Activated T-helper 17 cell treated with anti-CD3 and anti-CD28 coated beads, Interleukin-2, amount 50 U/mL, for 72 hours (primary cell): ENCODE measurements at places on chromosomes 16 and 17.

- ATAC-seq = no peak
These were observed 114.0 kb downstream of the PRKCA start for GRCh38 chr17:66416207-66416940.

- no peak for ATAC-seq
These were observed 50.4 kb downstream of the SNX29 start for GRCh38 chr16:12026741-12027490.

DNA sequence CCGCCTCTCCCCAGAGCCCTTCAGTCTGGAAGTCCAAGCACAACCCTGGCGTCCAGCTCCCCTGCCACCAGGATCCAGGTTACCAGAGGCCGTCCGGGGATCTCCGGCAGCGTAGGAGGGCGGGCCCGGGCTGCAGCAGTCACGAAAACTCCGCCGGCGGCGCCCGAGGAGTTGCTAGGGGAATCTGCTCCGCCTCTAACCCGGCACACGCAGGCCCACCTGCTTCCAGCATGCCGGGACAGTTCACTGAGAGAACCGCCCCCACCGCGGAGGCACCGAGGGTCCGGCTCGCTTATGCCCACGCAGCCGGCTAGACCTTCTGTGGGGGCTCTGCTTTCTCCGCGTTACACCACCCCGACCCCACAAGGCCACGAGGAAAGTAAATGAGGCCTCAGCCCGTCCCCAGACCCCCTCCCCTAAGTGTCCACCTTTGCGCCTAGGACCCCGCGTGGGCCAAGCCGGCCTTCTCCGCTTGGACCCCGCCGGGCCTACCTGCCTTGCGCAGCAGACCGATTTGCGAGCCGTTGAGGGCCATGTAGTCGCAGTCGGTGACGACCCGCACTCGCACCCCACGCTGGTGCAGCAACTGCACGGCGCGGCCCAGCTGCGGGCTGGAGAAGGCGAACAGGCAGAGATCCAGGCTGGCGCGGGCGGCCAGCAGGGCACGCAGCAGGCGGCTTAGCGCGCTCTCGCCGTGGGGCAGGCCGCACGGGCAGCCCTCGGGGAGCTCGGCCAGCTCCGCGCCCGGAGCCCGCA is 587 bp downstream of the PLD6 start:
- peak; percentile 70 for ATAC-seq

DNA sequence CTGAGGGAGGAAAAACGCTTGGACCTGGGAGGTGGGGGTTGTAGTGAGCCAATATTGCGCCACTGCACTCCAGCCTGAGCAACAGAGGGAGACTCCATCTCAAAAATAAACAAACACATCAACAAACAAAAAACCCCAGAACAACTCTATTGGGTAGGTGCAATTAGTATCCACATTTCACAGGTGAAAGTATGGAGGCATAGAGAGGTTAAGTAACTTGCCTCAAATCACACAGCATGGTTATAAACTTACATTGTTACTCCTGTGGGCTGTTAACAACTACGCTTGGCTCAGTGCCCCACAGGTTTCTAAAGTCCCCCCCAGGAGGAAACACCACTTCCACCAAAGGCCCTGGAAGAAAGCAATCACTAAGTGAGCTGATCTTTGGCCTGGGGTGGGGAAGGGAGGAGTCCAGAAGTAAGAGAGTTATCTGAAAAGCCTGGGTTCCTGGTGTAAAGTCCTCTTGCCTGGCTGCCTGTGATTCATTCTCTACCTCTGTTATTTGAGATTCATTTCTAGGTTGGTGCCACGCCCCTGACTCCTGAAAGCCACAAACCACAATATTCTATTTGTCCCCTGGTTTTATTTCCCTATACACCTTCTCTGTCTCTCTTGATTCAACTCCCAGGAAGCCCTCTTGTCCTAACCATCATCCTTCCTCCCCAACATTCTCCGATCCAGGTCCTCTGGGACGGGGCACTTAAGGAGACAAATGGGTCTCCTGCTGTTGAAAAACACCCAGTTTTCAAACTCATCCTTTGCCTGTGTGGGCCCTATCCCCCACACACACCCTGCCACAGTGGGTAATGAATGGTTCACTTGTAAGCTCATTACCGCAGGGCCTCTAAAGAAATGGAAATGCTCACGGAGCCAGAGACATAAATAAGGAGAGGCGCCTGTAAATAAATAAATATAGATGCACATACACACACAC is 195.4 kb downstream of the XYLT1 start:
- peak; percentile 71 for ATAC-seq

- no peak for ATAC-seq
These were observed 28.9 kb downstream of the ADCY9 start for GRCh38 chr16:4087099-4087885.

- ATAC-seq = peak; percentile 66
These were observed at the start of gene ITGAL for GRCh38 chr16:30472328-30472942. Gene ITGAL, plus strand, starts transcription at chr16:30472742. Its CDS starts 96 bp downstream, at chr16:30472838.

DNA sequence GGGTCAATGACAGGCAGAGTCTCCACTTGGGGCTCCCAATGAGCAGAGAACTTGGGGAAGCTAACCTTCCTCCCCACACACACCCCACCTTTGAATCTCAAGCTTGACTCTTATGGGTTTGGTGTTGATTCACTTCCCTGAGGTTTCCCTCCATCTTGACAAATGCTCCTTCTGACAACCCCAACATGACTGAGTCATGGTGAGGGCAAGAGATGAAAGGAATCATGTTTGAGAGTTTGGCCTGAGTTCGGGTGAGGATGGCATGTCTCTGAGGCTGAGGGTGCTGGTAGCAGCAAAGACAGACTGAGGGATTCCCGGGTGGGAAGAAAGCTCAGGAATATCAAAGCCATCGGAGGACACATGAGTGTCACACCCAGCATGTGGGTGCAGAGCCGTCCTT is 18.7 kb downstream of the KRT9 start:
- ATAC-seq = peak; percentile 13

GRCh38 chr16:87183647-87184046 is 133.5 kb downstream of the C16orf95 start:
- ATAC-seq = no peak

GRCh38 chr17:6994666-6995256 is 1.1 kb upstream of the ALOX12 start:
- no peak for ATAC-seq

GRCh38 chr17:77287432-77288068 is 146.8 kb downstream of the SEC14L1 start:
- no peak for ATAC-seq

- no peak for ATAC-seq
These were observed 4.1 kb upstream of the TMEM11 start for GRCh38 chr17:21218101-21218500.

DNA sequence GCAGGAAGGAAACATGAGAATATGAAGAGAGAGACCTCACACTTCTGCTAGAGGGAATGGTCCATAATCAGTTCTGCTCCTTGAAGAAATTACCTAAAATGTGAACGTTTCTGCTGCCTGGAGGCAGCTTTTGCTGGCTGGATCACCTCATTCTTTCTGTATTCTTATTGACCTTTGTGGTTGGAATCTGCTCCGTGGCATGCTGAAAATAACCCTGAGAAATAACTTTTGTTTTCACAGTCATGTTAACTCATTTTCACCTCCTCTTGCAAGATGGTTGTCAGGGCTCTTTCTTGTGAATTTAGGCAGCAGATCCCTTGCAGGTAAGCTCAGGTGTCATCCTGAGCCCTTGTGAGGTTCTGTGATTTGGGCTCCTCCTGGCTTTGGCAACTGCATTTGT is 70.2 kb downstream of the IRF8 start:
- peak; percentile 28 for ATAC-seq

GRCh38 chr16:66605177-66605978 is 874 bp downstream of the CMTM3 start:
- ATAC-seq = peak; percentile 28

GRCh38 chr16:180681-181564 is 664 bp downstream of the HBQ1 start:
- ATAC-seq = peak; percentile 85

DNA sequence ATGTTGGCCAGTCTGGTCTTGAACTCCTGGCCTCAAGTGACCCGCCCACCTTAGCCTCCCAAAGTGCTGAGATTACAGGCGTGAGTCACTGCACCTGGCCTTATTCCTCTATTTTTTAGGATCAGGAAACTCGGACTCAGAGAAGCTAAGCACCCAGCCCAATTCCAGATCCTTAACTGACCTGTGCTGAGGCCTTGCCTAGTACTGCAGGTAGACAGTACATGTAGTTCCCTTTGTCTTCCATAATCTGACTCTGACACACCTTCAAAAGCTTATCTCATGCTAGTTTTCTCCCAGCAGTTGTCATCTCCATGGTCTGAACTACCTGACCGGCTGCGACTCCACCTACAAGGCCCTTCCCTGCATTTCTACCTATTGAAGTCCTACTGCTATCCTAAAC is 65.7 kb upstream of the AXIN2 start:
- ATAC-seq = no peak

GRCh38 chr16:88449267-88449561 is 3.9 kb upstream of the ZFPM1 start:
- no peak for ATAC-seq

- ATAC-seq = no peak
These were observed 44.7 kb upstream of the ACSF3 start for GRCh38 chr16:89048871-89049422.

- no peak for ATAC-seq
These were observed 5.3 kb downstream of the PLD6 start for GRCh38 chr17:17200831-17201230.

GRCh38 chr17:37736428-37736827 is 8.4 kb downstream of the HNF1B start:
- peak; percentile 53 for ATAC-seq

GRCh38 chr17:7909089-7909488 is 7.0 kb downstream of the RNF227 start:
- no peak for ATAC-seq

DNA sequence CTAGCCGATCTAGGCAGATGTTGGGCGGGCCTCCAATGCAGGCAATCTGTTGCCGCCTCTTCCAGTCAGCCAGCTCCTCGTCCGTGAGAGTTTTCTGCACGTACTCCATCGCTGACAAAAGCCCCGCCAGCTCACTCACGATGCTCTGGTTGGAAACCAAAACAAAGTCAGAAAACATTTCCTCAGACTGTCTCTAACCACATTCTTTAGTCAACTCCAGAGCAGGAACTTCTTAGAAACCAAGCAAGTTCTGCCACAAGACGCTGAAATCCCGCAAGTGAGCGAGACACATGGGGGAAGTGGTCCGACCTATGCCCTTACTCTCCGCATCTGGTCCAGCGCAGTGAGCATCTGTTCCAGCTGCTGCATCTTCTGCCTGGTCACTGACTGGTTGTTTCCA is 49.1 kb downstream of the STAT5A start:
- peak; percentile 69 for ATAC-seq

- no peak for ATAC-seq
These were observed 120.4 kb downstream of the IRX3 start for GRCh38 chr16:54165912-54166865.

- no peak for ATAC-seq
These were observed 18.3 kb downstream of the POLR3K start for GRCh38 chr16:35011-35677.

DNA sequence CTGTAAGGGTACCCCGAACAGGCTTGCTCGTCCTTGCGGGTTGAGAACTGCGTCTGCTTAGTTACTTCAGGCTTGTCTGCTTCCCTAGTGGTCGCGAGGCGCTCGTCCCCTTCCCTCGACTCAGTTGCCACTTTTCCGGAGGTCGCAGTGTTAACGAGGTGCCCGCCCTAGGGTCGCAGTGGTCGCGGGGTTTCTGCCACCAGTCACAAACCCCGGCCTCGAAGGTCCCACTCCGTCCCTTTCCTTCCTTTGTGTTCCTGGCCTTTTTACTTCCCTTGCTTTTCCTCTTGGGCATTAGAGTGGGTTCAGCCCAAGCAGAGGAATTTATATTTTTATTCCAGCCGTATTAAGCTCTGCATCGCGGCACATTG is 299 bp downstream of the NUP85 start:
- ATAC-seq = peak; percentile 5

DNA sequence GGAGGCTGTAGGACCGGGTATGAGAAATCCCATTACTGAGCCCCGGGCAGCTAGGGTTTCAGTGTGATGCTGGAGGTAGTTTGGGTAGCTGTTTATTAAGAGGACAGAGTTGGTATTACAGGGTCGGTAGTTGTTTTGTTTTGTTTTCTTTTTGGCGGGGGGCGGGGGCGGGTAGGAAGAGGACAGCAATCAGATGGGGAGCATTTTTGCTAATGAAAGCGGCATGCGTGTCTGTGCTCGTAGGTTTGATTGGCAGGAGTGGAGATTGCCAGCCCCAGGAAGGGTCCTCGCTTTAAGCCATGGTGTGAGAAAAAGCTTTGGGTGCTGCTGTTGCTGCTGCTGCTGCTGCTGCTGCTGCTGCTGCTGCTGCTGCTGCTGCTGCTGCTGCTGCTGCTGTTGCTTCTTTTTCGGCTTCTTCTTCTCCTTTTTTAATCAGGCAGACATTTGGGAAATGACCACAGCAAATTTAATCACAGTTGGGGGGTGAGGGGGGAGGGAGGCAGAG is 498.5 kb upstream of the ZFHX3 start:
- no peak for ATAC-seq

GRCh38 chr16:87848676-87849345 is 20.5 kb downstream of the SLC7A5 start:
- ATAC-seq = no peak

- ATAC-seq = no peak
These were observed 7.3 kb downstream of the NR1D1 start for GRCh38 chr17:40093005-40093579.

DNA sequence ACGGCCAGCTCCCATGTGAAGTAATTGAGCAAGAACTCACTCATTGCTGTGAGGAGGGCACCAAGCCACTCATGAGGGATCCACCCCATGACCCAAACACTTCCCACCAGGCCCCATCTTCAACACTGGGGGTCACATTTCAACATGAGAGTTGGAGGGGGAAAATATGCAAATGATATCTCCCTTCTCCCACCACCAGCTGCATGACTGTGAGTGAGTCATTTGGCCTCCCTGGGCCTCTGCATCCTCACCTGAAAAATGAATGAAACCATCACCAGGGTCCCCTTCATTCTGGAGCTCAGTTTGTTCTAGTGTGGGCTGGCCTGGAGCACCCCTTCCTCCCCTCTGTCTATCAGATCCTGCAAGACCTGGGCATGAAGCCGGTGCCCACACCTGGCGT is 6.8 kb upstream of the MED9 start:
- ATAC-seq = no peak

DNA sequence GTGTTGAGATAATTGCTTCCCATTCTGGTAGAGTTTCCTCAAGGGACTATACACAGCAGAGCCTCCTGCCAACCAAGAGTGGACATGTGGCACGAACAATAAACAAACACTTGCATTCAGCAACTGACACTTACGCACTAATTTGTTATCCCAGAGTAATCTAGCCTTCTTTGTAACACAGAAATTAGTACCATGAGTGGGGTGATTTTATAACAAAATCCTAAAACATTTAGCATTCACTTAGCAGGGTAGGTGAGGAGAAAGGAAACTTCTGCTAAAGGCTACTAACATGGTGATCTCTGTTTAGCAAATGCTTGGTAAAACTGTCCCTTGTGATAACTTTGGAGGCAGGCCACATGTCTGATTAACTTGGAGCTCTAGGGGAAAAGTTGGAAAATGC is 325.2 kb downstream of the HS3ST4 start:
- no peak for ATAC-seq

- no peak for ATAC-seq
These were observed 54.9 kb downstream of the WWP2 start for GRCh38 chr16:69816996-69817395.

DNA sequence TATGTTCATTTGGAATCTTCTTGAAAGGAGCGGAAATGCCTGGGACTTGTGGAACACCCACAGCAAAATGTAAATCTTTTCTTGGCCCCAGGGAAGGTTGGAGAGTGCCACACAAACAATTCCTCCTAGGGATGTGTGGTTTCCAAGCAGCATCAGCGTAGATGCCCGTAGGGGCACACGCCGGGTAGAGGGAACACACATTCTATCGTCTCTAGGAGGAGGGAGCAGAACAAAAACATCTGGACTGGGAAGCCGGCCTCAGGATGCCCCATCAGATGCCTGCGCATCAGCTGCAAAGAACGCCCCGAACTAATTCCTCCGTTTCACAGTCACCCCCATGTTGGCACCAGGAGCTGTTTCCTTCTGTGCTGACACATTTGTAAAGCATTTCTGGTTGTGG is 357.9 kb upstream of the ZFHX3 start:
- no peak for ATAC-seq
